ENCODE measurements at places on chromosomes 3 and 15.

GRCh38 chr3:96961576-96961975 lies 147.2 kb downstream of the EPHA6 start:
- DNase-seq = no peak

DNA sequence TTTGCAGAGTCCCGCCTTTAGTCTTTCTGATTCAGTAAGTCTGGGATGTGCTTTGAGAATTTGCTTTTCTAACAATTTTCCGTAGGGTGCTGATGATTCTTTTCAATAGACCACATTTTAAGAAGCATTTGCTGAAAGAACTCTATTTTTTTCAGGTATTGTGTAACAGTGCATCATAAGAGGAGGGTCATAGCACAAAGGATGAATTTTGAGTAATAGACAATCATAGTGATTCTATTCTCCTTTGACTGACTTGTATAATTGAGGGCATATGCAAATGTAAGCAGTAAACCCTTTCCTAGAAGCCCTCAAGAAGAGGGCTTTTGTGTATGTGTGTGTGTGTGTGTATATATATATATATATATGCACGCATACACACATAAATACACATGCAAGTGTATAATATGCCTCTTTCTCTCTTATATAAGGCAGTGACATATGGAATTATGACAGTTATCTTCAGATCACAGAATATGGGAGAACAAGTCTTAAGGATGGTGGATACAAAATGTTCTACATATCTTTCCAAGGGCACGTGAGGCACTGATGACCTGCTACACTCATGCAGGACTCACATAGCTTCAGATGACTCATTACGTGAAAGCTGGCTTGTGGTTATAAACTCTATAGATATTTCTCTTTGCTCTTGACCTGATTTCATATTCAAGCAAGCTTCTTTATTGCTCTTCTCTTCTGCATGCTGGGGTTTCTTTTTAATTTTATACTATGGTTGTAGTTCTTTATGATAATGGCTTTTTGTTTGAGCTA lies 6.5 kb upstream of the PLSCR1 start:
- no peak for DNase-seq

DNA sequence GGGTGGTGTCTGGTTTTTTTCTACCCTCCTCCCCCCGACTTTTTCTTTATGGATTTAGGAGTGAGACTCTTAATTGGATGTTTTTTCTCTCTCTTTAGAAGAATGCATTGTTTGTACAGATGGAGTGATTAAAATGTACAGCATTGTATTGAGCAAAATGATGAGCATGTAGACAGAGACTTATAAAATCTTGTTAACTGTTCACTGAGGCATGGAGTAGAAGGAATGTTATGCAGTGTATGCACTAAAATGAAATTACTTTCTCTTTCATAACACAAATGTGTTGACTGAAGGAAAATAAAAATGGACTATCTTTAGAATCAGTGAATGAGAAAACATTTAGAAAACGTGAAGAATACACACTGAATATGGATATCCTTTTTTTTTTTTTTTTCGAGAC lies 39.8 kb downstream of the ZFAND6 start:
- no peak for DNase-seq

- no peak for DNase-seq
These were observed 62.7 kb downstream of the MEF2A start for GRCh38 chr15:99628374-99629001.

GRCh38 chr3:42381551-42382082 lies 28.8 kb downstream of the LYZL4 start:
- no peak for DNase-seq

- no peak for DNase-seq
These were observed 202.0 kb downstream of the ADAMTSL3 start for GRCh38 chr15:83855956-83856355.

GRCh38 chr3:187016639-187017345 lies 86.5 kb downstream of the ST6GAL1 start:
- no peak for DNase-seq

DNA sequence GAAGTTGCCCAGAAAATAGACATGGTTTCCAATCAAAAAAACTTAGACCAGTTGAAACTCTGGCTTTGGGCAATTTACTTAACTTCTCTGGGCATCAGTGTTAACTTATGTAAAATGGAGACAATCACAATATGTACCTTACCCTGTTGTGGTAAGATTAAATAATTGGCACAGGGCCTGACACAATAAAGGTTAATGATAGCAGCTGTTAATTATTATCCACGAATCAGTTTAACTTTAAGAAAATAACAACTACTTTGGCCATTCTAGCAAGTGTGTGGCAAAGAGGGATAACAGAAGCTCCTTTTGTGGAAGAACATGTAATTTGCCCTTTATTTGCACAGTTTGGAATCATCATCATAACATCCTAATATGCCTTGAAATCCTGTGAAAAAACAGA lies 787.6 kb downstream of the FHIT start:
- no peak for DNase-seq

DNA sequence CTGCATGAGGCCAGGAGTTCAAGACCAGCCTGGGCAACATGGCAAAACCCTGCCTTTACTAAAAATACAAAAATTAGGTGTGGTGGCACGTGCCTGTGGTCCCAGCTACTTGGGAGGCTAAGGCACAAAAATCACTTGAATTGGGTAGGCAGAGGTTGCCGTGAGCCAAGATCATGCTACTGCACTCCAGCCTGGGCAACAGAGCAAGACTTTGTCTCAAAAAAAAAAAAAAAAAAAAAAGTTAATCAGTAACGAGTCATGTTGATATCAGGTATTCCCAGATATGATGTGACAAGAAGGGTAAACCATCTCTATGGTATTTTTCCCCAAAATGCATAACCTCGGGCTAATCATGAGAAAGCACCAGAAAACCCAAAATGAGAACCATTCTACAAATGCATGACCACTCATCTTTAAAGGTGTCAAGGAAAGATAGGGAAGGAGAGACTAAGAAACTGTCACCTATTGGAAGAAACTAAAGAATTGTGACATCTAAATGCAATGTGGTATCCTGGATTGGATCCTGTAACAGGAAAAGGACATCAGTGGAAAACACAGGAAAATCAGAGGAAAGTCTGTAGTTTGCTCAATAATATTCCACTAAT lies 66.5 kb upstream of the MAP4 start:
- no peak for DNase-seq

GRCh38 chr3:43349716-43350115 lies 63.4 kb downstream of the SNRK start:
- DNase-seq = no peak

DNA sequence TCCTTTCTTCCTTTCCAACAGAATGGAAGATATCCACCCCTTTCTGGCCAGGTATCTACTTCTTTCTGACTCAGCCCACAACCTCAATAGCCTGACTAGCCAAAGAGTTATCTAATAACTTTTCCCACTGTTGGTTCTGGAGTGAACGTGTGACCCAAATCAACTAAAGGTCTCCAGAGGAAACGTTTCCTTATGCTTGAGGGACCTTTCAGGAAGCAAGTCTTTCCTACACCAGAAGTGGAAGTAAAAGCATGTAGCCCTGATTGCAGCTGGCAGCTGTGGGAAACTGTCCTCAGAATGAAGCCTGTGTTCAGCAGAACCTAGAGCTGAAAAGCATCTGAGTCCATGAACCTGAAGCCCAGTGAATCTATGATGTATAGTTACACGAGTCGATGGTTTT lies 34.7 kb upstream of the PHLDB2 start:
- no peak for DNase-seq

DNA sequence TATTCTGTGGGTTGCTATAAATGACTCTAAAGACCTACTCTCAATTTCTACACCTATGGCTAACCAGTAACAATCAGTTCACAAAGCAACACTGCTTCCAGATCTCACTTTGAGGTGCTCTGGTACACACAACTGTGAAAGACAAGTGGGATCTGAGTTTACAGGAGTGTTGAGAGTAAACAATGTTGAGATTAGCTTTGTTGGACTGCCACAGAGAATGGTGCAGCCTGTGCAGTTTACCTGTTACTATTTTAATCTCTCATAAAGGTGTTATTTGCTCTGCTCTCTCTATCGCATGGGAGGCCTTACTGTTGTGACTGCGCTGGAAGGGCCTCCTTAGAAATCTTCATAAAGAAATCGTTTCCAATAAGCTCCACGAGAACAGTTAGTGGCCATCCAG lies 112.0 kb downstream of the SOX2 start:
- DNase-seq = no peak

Data from activated naive CD8-positive, alpha-beta T cell treated with anti-CD3 and anti-CD28 coated beads, Interleukin-2, amount 50 U/mL, for 16 hours (primary cell).